ENCODE measurements at places on chromosomes 3 and 15. TPM values are rescaled to one million over a fixed set of nuclear protein-coding genes. Genes with fewer than 3 reads are reported as not detected.

The PLA2G4D gene
- not detected for total RNA-seq

The PRR20G gene
- not detected for total RNA-seq

The UBE2E2 gene
- total RNA-seq: 67.1 TPM

The TTLL13 gene
- total RNA-seq: not detected

The ADAMTS7 gene
- 19.3 TPM for total RNA-seq

The C3orf20 gene
- total RNA-seq: not detected

The DAZL gene
- not detected for total RNA-seq

The CEMIP gene
- total RNA-seq: not detected

The NCK1 gene
- 34.8 TPM for total RNA-seq

The RASSF1 gene
- 99.0 TPM for total RNA-seq

The SIDT1 gene
- 4.2 TPM for total RNA-seq

The TMEM207 gene
- total RNA-seq: not detected

The BLOC1S6 gene
- total RNA-seq: 47.5 TPM

The DGKG gene
- 2.4 TPM for total RNA-seq

The CPA3 gene
- 3.1 TPM for total RNA-seq

The CTXN2 gene
- not detected for total RNA-seq

- no peaks in the 10 kb centered on the region for H3K36me3 ChIP-seq
- no peak overlapping the region for H3K27ac ChIP-seq
- no peak for DNase-seq
- no peaks in the 10 kb centered on the region for H3K4me1 ChIP-seq
- H3K4me3 ChIP-seq: no peak overlapping the region
Observed at GRCh38 chr3:52429031-52429430, 15.9 kb downstream of the SEMA3G start.

- no peaks in the 10 kb centered on the region for H3K27me3 ChIP-seq
- H3K36me3 ChIP-seq: no peaks in the 10 kb centered on the region
- H3K27ac ChIP-seq: peak overlapping the region; percentile 97
- peaks cover 30% of the 10 kb centered on the region for H3K4me1 ChIP-seq
- DNase-seq: no peak
Observed at GRCh38 chr15:95284933-95285421, 1045.5 kb upstream of the NR2F2 start.

DNA sequence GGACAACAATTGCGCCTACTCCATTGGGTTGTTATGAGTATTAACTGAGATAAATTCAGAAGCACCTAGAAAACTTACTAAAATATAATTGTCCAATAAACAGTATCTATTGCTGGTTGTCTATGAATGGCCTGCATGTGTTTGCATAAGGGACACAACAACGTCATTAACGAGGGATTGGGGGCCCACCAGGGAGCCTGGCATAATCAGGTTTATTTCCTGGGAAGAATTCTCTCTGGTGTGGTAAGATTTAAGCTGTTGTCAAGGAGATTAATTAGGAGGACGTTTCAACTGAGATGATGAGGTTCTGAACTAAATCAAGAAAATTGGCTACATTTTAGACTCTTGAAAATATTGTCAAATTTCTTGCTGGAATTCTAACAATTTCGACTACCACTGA lies 176.1 kb upstream of the CDIN1 start:
- no peaks in the 10 kb centered on the region for H3K4me1 ChIP-seq
- no peak overlapping the region for H3K4me3 ChIP-seq
- DNase-seq: no peak
- H3K36me3 ChIP-seq: no peaks in the 10 kb centered on the region
- no peak overlapping the region for H3K27ac ChIP-seq
- H3K27me3 ChIP-seq: no peaks in the 10 kb centered on the region

GRCh38 chr3:149898771-149899170 lies 71.9 kb downstream of the PFN2 start:
- no peak for DNase-seq
- no peak overlapping the region for H3K4me3 ChIP-seq
- no peaks in the 10 kb centered on the region for H3K27me3 ChIP-seq
- H3K4me1 ChIP-seq: no peaks in the 10 kb centered on the region

- no peaks in the 10 kb centered on the region for H3K36me3 ChIP-seq
- H3K27ac ChIP-seq: no peak overlapping the region
- H3K27me3 ChIP-seq: no peaks in the 10 kb centered on the region
- no peaks in the 10 kb centered on the region for H3K4me1 ChIP-seq
Observed at GRCh38 chr3:17995769-17996168, 253.3 kb upstream of the TBC1D5 start.

DNA sequence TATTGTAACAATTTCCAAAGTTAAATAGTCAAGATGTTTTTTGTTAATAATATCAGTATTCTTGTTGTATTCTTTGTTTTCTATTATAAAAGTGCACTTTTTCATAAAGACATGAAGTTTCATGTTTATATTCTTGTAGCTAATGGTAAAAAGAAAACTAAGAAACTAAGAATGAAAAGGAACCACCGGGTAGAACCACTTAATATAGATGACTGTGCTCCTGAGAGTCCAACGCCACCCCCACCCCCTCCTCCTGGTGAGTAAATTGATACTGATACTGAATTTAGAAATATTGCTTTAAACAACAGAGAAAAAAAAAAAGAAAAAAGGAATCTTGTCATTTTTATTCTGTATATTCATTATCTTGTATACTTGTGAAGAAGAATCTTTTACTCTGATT lies 13.4 kb downstream of the DHFR2 start:
- DNase-seq: no peak
- no peak overlapping the region for H3K4me3 ChIP-seq
- H3K27me3 ChIP-seq: no peaks in the 10 kb centered on the region
- no peaks in the 10 kb centered on the region for H3K4me1 ChIP-seq
- peaks cover 4% of the 10 kb centered on the region for H3K36me3 ChIP-seq
- no peak overlapping the region for H3K27ac ChIP-seq

DNA sequence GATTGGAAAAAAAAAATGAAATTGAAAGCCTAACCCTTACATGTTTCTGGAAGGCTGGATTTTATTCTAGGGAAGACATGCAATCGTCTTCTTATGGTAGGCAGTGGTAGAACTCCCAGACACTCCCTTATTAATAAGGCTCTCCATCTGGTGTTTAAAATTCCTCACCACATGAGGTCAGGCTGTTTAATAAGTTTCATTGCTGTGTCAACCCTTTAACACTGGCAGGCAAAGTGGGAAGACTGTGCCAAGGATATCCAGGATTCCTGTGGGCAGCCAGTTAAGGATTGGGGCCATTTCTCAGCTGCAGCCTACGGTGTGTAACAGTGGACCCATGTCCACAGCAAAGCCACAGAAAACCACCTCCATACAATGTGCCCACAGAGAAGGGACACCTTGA lies 225.5 kb upstream of the CHRM5 start:
- no peak for DNase-seq
- H3K4me3 ChIP-seq: no peak overlapping the region
- H3K27ac ChIP-seq: no peak overlapping the region
- H3K27me3 ChIP-seq: no peaks in the 10 kb centered on the region
- H3K4me1 ChIP-seq: no peaks in the 10 kb centered on the region
- no peaks in the 10 kb centered on the region for H3K36me3 ChIP-seq

- no peaks in the 10 kb centered on the region for H3K36me3 ChIP-seq
- H3K4me1 ChIP-seq: no peaks in the 10 kb centered on the region
- H3K27me3 ChIP-seq: no peaks in the 10 kb centered on the region
- H3K4me3 ChIP-seq: no peak overlapping the region
- no peak for DNase-seq
- H3K27ac ChIP-seq: no peak overlapping the region
Observed at GRCh38 chr3:182735672-182736071, 57.6 kb upstream of the ATP11B start.

GRCh38 chr3:54866251-54866650 lies 61.6 kb downstream of the LRTM1 start:
- no peak overlapping the region for H3K27ac ChIP-seq
- DNase-seq: no peak
- H3K36me3 ChIP-seq: no peaks in the 10 kb centered on the region

- H3K27me3 ChIP-seq: no peaks in the 10 kb centered on the region
- no peak for DNase-seq
- no peak overlapping the region for H3K27ac ChIP-seq
- no peaks in the 10 kb centered on the region for H3K4me1 ChIP-seq
- H3K4me3 ChIP-seq: no peak overlapping the region
- no peaks in the 10 kb centered on the region for H3K36me3 ChIP-seq
Observed at GRCh38 chr3:76753599-76753998, 286.3 kb upstream of the ROBO2 start.

DNA sequence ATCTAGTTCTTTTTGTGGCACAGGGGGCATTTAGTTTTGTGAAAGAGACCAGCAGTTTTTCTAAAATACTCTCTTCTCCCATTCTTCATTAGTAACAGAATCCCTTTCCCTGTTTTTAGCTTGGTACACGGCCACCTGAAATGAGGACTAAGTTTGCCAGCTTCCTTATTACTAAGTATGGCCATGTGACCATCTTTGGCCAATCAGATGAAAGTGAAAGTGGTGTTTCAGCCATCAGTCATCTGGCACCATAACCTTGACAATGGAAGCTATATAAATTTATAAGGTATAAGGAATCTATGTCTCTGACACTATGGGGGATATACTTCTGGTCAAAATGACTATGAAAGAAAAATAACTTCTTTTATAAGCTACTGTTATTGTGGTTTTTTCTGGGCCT lies 570.4 kb downstream of the AGBL1 start:
- no peaks in the 10 kb centered on the region for H3K4me1 ChIP-seq
- no peak overlapping the region for H3K4me3 ChIP-seq
- DNase-seq: no peak
- H3K27me3 ChIP-seq: no peaks in the 10 kb centered on the region

GRCh38 chr3:46725621-46726314 lies 8.1 kb upstream of the PRSS50 start:
- no peak overlapping the region for H3K4me3 ChIP-seq
- H3K27ac ChIP-seq: no peak overlapping the region
- DNase-seq: no peak
- no peaks in the 10 kb centered on the region for H3K4me1 ChIP-seq
- no peaks in the 10 kb centered on the region for H3K36me3 ChIP-seq
- no peaks in the 10 kb centered on the region for H3K27me3 ChIP-seq

- no peaks in the 10 kb centered on the region for H3K4me1 ChIP-seq
- no peak for DNase-seq
- H3K27ac ChIP-seq: no peak overlapping the region
- peak overlapping the region; percentile 37 for H3K4me3 ChIP-seq
- H3K36me3 ChIP-seq: no peaks in the 10 kb centered on the region
Observed at GRCh38 chr3:194632226-194632808, 902 bp downstream of the TMEM44 start.

- no peak overlapping the region for H3K4me3 ChIP-seq
- no peaks in the 10 kb centered on the region for H3K4me1 ChIP-seq
- H3K36me3 ChIP-seq: no peaks in the 10 kb centered on the region
- no peak overlapping the region for H3K27ac ChIP-seq
- no peak for DNase-seq
Observed at GRCh38 chr15:80923668-80924067, 66.0 kb downstream of the MESD start.

- no peak for DNase-seq
- H3K4me3 ChIP-seq: no peak overlapping the region
- no peak overlapping the region for H3K27ac ChIP-seq
- no peaks in the 10 kb centered on the region for H3K27me3 ChIP-seq
- peaks cover under 1% of the 10 kb centered on the region for H3K4me1 ChIP-seq
Observed at GRCh38 chr3:150365132-150365604, 42.9 kb upstream of the TSC22D2 start.

- H3K27me3 ChIP-seq: no peaks in the 10 kb centered on the region
- H3K27ac ChIP-seq: no peak overlapping the region
- no peaks in the 10 kb centered on the region for H3K36me3 ChIP-seq
- H3K4me1 ChIP-seq: no peaks in the 10 kb centered on the region
- no peak for DNase-seq
Observed at GRCh38 chr3:171480526-171480925, 20.3 kb upstream of the TNIK start.

GRCh38 chr3:154970797-154971196 lies 109.3 kb upstream of the MME start:
- no peak overlapping the region for H3K4me3 ChIP-seq
- DNase-seq: no peak

GRCh38 chr3:128745742-128746141 lies 19.8 kb downstream of the RAB7A start:
- H3K4me3 ChIP-seq: no peak overlapping the region
- H3K36me3 ChIP-seq: no peaks in the 10 kb centered on the region
- no peak for DNase-seq
- H3K27me3 ChIP-seq: no peaks in the 10 kb centered on the region
- H3K4me1 ChIP-seq: no peaks in the 10 kb centered on the region

GRCh38 chr3:187497052-187497451 lies 128.9 kb downstream of the RTP4 start:
- DNase-seq: no peak
- no peak overlapping the region for H3K27ac ChIP-seq
- no peaks in the 10 kb centered on the region for H3K27me3 ChIP-seq
- no peaks in the 10 kb centered on the region for H3K36me3 ChIP-seq
- H3K4me1 ChIP-seq: peaks cover 7% of the 10 kb centered on the region
- H3K4me3 ChIP-seq: no peak overlapping the region

DNA sequence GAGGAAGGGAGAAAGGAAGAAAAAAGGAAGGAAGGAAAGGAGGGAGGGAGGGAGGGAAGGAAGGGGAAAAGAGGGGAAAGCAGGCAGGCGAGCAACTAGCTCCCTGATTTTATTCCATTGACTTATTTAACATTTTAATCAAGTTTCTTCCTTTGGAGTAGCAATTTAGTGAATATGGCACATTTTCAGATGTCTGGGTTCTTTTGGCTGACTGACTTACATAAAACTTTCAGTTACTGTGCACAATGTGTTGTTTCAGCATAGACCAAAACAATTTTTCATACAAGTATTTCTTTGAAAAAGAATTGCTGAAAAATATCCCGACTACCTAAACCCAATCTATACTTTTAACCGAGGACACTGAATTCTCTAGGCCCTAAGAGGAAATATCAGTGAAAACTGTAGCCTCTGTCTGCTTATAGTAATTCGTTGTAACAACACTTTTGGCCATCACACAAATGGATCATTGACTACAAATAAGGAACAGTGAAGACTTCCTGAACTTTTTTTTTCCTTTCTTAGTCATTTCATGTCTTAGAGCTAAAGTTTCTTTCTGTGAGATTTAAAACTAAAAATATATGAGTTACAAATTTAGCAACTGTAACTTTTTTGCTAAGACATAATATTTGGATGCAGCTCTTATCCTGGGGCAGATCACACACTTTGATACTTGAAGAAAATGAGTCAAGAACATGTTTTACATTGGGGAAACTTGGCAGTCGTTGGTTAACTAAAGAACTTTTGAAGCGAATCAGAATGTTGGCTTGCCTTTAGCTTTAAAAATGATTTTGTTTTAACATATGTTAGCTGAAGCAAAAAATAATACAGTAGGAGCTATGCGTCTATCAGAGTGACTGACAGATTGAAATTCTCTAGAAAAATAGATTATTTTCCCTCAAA lies 79.6 kb downstream of the SOX2 start:
- no peak for DNase-seq
- peaks cover 12% of the 10 kb centered on the region for H3K4me1 ChIP-seq
- H3K27me3 ChIP-seq: no peaks in the 10 kb centered on the region
- H3K4me3 ChIP-seq: no peak overlapping the region
- no peaks in the 10 kb centered on the region for H3K36me3 ChIP-seq
- H3K27ac ChIP-seq: peak overlapping the region; percentile 60

- no peak overlapping the region for H3K27ac ChIP-seq
- no peaks in the 10 kb centered on the region for H3K36me3 ChIP-seq
- no peak for DNase-seq
- no peaks in the 10 kb centered on the region for H3K27me3 ChIP-seq
- no peak overlapping the region for H3K4me3 ChIP-seq
Observed at GRCh38 chr3:166837535-166837934, 542.6 kb downstream of the ZBBX start.

- no peak overlapping the region for H3K4me3 ChIP-seq
- H3K27ac ChIP-seq: no peak overlapping the region
- H3K36me3 ChIP-seq: no peaks in the 10 kb centered on the region
- no peak for DNase-seq
- no peaks in the 10 kb centered on the region for H3K27me3 ChIP-seq
Observed at GRCh38 chr3:27454461-27454860, 29.7 kb downstream of the SLC4A7 start.
